Myocyte (in vitro differentiated cells): ENCODE measurements at places on chromosomes 16 and 17. TPM values are rescaled to one million over a fixed set of nuclear protein-coding genes. Genes with fewer than 3 reads are reported as not detected.

- DNase-seq: no peak
These were observed 570 bp downstream of the NR1D1 start for GRCh38 chr17:40099619-40100418.

- peak; percentile 59 for DNase-seq
These were observed 332.0 kb downstream of the CBLN1 start for GRCh38 chr16:48949636-48950035.

- peak; percentile 57 for DNase-seq
These were observed 18.7 kb upstream of the EVI2A start for GRCh38 chr17:31339906-31340661.

- no peak for DNase-seq
These were observed 92.1 kb upstream of the GSE1 start for GRCh38 chr16:85520853-85521521.

- DNase-seq: no peak
These were observed 53.3 kb downstream of the TANC2 start for GRCh38 chr17:63019138-63019873.

- no peak for DNase-seq
These were observed 126.2 kb downstream of the PRKCB start for GRCh38 chr16:23962001-23962400.

Gene FN3K
- total RNA-seq: 0.21 and 0.42 TPM in 2 replicates

Gene GSDMA
- not detected in 2 replicates for total RNA-seq

Gene KCNJ12
- total RNA-seq: 14.6 and 15.4 TPM in 2 replicates

Gene ACSM2A
- not detected in 2 replicates for total RNA-seq

Gene ANKRD40CL
- not detected in 2 replicates for total RNA-seq

Gene TIGD7
- 4.5 and 8.4 TPM in 2 replicates for total RNA-seq

Gene RSKR
- total RNA-seq: 12.2 and 14.6 TPM in 2 replicates
